ENCODE measurements at places on chromosomes 3 and 15.
A peak's percentile ranks its signal among the peaks of the same experiment; 100 is the strongest.

- DNase-seq, result no peak
Observed at GRCh38 chr3:15932348-15933300, 134.8 kb upstream of the ANKRD28 start.

GRCh38 chr3:98901119-98901391 is 440 bp downstream of the DCBLD2 start:
- DNase-seq, result peak; percentile 10

DNA sequence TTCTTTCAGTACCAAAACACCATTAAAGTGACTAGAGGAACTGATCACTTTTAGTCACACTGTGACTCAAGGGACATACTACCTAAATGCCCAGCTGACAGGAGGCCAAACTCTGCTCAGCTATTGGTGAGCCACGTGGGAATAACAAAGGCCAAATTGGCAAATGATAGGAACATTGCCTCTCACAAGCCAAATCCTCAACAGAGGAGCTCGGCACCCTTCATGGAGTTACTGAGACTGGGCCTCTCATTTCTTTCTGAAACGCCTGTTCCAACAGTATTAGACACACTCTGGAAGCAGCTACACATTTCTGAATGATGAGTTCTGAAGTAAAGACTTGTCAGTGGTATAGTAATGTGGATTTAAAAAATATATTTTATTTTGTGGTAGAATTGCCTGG is 166.0 kb upstream of the COL8A1 start:
- no peak for DNase-seq

DNA sequence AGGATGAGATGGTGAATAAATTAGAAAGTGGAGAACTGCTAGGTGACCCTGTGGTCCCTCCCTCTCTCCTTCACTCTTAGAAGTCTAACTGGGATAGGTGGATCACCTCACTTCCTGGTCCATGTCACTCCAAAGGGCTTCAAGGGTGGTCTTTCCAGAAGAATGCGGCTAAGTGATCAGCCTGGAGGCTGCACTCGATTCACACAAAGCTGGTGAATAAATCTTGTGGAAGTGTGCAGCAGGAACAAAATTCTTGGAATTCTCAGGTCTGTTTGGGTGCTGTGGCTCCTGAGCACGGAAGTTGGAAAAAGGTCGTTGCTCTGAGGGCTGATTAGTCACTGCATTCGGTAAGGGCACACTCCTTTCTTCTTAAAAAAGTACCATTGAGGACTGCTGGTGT is 46.3 kb downstream of the GASK1A start:
- no peak for DNase-seq

DNA sequence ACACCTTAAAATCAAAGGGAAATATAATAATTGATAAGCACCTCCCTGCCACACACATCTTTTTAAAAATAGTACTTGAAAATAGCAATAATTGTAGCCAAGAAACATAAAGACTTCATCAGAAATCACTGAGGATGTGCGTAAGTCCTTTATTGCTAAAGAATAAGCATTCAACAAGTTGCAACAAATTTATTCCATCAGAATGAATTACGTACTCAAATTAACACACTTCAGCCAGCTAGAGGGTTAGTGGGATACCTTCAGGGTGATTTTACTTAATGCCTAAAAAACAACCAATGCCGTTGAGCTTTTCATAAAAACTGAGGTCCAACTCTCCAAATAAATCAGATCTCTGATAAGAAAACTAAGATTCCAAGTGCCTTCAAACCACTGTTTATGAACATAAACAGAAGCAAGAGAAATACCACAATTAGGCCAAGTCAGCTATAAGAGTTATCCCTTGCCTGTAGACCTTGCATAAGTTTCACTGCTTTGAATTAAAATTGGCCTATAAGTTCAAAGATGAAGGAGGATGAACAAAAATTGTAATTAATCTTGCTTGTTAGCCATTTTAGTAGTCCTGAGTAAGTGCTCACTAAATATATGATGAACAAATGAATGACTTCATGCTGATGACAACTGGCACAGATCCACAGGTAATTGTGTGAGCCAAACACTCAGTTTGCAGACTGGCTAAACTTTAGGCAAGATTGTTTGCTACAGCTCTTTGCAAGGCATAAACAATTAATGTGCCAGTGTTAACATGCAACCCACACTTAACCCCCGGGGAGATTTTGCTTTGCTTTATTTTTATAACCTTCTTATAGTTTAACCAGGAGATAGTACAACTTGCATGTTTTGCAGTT is 375.1 kb upstream of the THBS1 start:
- DNase-seq, result no peak

GRCh38 chr3:123024056-123024455 is 3.5 kb downstream of the SEMA5B start:
- DNase-seq, result no peak

DNA sequence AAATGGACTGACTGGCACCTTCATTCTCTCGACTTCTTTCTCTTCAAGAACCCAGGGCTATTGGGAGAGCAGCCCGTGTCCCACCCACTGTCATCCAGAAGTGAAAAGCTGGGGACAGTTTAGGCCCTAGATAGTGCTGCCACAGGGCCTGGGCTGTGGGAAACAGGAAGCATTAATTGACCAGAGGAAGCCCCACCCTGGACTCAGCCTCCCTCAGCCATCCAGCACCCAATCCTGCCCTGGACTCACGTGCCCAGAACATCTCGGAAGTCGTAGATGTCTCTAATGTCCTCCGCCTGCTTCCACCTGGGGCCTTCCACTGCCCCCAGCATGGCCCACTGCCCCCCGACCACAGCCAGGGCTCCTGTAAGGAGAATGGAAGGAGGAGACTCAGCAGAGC is 2.3 kb downstream of the CAMK1 start:
- DNase-seq, result no peak

GRCh38 chr3:107402214-107402613 is 25.0 kb downstream of the CCDC54 start:
- no peak for DNase-seq

DNA sequence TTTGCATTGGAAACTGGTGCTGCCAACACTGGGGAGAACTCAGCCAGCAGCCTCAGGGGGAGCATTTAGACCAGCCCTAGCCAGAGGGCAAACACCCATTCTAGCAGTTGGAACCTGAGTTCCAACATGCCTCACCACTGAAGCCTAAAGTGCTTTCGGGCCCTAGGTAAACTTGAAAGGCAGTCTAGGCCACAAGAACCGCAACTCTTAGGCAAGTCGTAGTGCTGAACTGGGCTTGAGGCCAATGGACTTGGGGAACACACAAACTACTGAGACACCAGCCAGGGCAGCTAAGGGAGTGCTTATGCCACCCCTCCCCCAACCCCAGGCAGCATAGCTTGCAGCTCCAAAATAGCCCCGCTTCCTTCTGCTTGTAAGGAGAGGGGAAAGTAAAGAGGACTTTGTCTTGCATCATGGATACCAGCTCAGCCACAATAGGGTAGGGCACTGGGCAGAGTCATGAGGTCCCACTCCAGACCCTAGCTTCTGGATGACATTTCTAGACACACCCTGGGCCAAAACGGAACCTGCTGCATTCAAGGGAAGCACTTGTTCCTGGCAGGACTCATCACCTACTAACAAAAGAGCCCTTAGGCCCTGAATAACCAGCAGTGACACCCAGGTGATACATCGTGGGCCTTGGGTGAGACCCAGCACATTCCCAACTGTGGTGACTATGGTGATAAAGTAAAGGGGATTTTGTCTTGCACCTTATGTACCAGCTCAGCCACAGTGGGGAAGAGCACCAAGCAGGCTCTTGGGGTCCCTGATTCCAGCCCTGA is 37.3 kb upstream of the TEX9 start:
- no peak for DNase-seq

DNA sequence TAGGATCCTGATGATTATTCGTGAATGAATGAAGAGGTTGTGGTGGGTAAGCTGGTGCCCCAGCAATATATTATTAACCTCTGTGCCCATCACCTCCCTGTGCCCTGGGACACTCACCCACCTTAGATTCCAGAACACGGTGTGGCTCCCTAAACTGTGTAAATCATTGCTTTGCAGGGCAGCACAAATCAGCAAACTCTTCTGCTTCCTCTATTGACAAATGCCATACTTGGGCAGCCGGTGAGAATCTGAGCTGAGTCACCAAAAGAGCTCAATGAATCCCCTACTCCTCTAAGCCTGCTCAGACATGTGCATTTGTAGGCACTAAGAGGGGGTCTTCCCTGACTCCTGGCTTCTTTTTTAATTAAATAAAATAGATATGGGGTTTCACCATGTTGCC is 15.7 kb downstream of the UQCC5 start:
- no peak for DNase-seq

DNA sequence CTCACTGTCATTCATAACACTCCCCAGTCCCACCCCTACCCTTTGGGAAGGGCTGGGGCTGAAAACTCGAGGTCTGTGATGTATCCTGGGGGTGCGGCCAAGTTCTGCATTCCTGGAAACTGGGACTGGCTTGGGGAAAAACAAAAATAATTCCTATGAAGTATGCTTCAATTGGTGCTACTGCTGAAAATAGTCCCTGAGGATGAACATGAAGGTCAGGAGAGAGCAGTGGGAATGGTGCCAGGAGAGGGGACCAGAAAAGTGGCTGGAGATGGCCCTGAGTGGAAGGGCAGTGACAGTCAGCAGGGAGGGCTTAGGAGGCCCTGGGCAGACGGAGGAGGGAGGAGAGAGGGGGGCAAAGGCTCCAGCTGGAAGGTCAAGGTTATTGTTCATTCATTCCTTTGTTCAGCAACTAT is 4.8 kb upstream of the ISLR start:
- DNase-seq, result no peak

DNA sequence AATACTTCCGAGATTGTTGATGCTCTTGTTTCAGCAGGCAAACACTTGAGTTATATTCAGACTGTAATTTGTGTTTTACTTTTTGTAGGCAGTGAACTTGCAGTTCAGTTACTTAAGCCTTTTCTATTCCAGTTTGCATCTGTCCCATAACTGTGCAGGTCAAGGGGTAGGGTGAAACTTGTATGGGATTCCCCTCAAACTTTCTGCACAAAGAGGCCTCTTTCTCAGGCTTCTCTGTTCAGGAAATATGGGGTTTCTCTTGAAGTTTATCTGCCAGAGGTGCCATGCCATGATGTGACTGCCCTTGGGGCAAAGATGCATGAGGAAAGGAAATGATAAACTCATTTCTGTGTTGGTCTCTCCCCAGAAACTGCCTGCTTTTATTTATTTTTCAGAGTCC is 66.7 kb downstream of the SLC24A1 start:
- DNase-seq, result no peak

DNA sequence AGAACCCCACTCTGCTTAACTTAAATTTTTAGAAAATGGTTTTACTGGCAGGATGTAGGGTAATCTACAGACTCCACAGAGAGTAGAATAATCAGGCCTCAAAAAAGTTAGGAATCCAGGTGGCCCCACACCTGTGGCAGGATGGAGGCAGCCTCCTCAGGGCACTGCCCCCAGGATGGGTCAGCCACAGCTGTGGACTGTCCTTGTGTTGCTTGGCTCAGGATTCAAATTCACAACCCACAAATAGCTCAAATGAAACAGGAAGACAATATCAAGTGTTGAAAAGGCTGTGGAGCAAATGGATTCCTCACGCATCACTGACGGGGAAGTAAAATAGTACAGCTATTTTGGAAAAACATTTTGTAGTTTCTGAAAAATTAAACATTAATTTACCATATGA is 36.8 kb upstream of the KY start:
- no peak for DNase-seq

DNA sequence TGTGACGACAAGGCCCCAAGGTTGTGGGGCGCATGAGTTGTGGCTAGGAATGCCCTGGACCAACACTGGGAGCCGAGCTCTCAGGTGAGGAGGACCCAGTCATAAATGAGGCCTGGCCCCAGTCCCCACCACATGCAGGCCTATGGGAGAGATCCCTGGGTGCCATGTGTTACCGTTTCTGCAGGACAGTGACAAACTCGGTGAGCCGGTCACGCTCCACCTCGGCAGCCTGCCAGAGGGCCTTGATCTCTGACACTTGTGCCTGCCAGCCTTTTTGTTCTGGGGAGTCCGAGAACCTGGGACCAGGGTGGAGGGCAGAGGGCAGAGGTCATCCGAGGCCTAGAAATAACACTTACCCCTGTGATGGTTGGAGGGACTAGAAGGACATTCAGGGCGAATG is 27.7 kb upstream of the HHATL start:
- DNase-seq, result no peak

- no peak for DNase-seq
Observed at GRCh38 chr15:78075490-78076230, 1.9 kb downstream of the TBC1D2B start.

DNA sequence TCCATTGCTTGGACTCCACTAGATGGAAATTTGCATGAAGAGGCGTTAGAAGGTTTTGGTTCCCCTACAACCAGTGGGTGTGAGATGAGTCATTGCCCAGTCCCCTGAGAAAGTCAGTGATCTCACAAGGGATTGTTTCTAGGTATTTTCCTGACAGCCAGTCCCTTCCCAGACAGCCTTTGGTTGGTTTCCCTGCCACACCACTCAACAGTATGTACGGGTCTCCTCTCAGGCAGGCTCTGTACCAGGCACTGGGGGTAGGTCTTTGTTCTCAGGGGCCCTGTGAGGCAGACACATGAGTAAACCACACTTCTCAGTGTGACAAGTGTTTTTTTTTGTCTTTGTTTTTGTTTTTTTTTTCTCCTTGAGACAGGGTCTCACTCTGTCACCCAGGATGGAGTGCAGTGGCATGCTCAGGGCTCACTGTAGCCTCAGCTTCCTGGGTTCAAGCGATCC is 4.0 kb downstream of the LAMP3 start:
- DNase-seq, result no peak

DNA sequence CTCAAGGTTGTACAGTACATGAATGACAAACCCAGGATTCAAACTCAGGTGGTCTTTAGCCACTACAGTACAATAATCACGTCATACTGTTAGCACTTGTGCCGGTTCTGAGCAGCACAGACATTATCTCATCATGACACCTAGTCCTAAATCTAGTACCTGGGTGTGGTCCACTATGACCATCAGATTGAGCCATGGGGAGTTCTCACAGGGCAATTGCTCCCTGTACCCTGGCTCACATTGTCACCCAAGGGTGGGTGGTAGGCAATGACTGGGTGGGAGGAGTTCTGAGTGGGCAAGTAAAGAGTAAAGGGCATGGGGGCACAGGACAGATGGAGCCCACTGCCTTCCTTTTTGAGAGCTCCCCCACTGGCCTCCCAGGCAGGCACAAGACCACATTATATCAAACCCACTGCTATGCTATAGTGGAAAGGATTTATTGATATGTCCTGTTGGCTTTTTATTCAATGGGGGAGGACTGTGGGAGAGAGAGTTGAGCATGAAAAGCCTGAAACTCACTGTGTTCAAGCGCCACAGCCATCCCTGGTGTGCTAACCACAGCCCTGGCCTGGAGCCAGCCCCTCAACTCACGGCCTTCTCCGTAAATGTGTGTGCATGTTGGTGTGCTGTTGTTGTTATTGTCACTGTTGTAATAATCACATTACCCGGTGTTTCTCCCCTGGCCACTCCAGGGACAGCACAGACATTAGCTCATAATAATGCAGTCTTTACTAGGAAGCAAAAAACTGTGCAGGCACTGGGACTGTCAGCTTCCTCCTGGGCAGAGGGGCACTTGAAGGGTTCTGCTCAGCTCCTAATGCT is 27.3 kb downstream of the ADCY5 start:
- no peak for DNase-seq

DNA sequence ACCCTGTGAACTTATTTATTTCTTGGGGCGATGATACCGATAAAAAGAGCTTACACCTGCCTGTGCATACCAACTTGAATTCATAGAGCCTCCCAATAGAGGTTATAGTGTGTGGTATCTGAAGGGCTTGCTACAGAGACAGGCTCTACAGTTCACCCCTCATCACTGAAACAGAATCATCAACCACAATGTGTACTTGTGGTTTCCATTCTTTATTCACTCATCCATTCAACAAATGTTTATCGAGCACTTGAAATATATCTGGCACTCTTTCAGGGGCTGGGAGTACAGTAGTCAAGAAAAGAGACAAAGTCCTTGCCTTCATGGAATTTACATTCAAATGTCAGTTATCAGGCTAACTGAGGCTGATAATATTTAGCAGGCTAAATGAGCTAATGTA is 134.4 kb upstream of the SKOR1 start:
- no peak for DNase-seq
